ENCODE measurements at places on chromosomes 13 and 19. TPM values are rescaled to one million over a fixed set of nuclear protein-coding genes. Genes with fewer than 3 reads are reported as not detected.

ZNF223 gene
- 9.4 TPM for total RNA-seq

DNA sequence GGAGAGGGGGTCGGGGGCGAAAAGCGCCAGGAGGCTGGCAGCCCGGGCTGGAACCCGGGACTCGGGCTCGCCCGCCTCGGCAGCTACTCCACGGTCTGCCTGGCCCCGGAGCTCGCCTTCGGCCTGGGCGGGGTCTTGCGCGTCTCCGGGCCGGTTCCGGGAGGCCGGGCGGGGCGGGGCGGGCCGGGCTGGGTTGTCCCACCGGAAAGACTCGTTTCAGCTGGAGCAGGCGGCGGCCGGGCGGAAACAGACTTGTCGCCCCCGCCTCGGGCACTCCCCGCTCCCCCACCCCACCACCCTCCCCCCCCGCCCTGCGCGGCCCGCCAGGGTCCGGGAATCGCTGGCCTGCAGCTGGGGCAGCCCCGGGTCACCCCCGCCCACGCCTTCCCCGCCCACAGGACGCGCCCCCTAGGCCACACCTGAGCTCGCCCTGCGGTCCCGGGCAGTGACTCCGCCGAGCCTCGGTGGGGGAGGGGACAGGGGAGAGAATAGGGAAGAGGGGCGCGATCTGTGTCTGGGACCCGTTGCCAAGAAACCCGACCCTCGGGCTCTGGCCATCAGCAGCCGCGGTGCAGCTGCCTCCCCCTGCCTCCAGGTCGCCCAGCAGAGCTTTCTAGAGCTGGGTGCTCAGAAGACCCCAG is 109.4 kb downstream of the KCTD15 start:
- DNase-seq: no peak

GRCh38 chr13:25024175-25024574 is 71.8 kb upstream of the PABPC3 start:
- no peak for DNase-seq

- no peak for DNase-seq
Measured at GRCh38 chr19:48982280-48982679, 10.8 kb downstream of the GYS1 start.

DNA sequence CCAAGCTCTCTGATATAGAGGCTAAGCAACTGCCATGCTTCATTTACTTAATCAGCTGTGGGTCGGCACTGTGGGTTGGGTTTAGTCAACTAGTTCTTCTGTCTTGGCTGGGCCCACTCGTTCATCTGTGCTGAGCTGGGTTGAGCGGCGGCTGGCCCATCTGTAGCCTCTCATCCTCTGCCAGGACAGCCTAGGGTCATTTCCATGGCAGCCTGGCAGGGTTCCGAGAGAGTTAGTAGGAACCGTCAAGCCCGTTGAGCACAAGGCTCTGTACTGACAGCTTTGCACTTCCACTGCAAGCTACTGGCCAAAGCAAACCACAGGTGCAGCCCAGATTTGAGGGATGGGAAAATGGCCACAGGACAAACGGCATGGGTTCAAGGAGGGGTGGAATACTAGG is 6.6 kb upstream of the ZNF835 start:
- DNase-seq: no peak

GRCh38 chr19:14385492-14385891 is 4.2 kb downstream of the ADGRE5 start:
- no peak for DNase-seq

GRCh38 chr19:29872224-29872731 is 60.5 kb downstream of the CCNE1 start:
- no peak for DNase-seq

GRCh38 chr19:1467215-1467489 is 11.9 kb downstream of the C19orf25 start:
- DNase-seq: no peak

DNA sequence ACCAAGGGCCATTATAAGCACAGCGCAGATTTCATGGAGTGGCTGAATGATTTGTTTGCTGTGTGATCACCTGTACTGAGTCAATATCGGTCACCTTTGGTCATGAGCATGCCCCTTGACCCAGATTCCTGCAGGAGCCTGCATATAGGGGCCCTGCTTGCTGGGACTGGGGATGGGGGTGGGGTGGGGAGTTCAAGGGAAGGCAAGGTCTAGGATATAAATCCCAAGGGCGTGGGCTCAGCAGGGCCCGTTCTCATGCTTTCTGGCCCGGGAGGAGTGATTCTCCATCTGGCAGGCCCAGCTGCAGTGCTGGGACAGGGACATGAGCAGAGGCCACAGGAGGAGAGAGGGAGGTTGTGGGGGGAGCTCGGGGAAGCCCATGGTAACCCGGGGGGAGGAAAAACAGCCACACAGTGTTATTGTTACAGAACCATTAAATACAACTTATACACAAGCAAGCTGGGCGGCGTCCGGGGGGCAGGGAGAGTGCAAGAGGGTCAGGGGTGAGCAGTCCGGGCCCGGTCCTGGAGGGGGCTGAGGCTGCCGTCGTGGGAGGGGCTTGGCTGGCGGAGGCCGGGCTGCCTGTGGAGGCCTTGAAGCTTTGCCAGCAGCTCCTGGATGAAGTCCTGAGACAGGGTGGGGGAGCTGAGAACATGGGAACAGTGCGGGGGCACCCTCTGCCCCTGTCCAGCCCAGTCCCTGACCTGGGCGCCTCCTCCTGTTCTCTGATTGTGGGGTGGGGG is 5.2 kb downstream of the PPP1R14A start:
- DNase-seq: no peak

DNA sequence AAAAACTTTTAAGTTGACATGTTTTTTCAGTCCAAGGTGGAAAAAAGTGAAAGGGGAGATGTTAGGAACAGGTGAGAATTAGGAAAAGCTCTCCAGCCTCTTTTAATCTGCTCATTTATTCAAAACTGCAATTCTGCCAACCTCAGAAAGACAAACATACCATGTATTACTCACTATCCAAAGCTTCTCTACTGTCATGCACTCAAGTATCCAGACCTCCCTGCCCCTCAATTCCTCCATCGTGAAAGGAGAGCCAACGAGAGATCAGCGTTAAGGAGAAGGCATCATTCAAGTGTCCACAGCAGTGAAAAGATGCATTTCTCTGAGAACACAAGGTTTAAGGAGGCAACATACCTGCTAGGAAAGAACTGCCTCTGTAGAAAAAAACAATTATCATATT is 24.5 kb downstream of the DIAPH3 start:
- no peak for DNase-seq

GRCh38 chr13:32234914-32235313 is 80.2 kb downstream of the ZAR1L start:
- no peak for DNase-seq

GRCh38 chr13:67048821-67049150 is 181.3 kb downstream of the PCDH9 start:
- peak; percentile 84 for DNase-seq

GRCh38 chr13:91557328-91558090 is 159.1 kb downstream of the GPC5 start:
- DNase-seq: no peak

DNA sequence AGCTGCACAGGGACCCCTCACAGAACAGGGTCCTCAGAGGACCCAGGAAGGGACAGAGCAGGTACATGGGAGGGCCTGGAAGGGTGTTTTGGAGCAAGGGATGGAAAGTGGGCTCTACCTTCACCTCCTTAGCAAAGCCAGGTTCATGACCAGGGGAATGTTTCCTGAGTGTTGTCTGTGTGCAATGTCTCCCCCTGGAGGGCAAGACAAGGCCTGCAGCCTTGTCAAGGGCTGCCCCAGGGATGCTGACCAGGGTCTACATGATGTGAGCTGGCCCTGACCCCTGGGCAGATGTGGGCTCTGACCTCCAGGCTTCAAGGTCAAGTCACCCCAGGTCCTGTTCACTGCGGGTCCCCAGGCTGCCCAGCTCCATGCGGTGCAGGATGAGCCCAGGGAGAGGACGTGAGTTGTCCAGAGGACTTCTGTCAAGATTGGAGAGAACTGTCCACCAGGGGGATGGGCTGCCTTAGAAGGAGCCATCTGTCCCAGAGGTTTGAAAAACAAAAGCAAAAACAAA is 1.0 kb upstream of the CEACAM1 start:
- peak; percentile 42 for DNase-seq

DNA sequence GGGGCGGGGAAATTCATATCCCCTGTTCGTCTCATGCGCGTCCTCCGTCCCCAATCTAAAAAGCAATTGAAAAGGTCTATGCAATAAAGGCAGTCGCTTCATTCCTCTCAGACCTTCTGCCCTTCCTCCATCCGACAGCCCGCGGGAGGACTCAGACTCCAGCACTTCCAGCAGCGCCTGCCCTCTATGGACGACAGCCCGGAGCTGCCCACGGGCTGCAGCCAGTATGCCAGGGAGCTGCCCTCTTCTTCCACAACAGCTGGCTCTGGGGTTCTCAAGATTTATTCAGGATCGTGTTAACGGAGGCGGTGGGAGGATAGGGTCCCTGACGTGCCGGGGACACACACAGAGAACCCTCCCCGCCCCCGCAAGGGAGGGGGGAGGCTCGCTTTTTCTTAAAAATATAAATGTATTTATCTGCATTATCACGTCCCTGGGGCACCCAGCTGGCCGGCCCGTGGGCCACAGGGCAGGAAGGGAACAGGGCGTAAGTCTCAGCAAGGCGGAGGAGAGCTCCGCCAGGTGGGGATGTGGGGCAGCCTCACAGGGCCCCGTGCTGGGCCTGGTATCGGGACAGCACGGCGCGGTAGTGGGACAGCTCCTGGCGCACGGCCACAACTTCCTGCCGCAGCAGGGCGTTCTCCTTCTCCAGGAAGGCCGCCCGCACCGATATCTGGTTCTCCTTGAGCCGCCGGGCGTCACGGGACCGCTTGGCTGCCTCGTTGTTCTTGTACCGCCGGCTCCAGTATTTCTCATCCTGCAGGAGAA is 6.7 kb downstream of the DBP start:
- no peak for DNase-seq

CALR3 gene
- total RNA-seq: not detected

DNA sequence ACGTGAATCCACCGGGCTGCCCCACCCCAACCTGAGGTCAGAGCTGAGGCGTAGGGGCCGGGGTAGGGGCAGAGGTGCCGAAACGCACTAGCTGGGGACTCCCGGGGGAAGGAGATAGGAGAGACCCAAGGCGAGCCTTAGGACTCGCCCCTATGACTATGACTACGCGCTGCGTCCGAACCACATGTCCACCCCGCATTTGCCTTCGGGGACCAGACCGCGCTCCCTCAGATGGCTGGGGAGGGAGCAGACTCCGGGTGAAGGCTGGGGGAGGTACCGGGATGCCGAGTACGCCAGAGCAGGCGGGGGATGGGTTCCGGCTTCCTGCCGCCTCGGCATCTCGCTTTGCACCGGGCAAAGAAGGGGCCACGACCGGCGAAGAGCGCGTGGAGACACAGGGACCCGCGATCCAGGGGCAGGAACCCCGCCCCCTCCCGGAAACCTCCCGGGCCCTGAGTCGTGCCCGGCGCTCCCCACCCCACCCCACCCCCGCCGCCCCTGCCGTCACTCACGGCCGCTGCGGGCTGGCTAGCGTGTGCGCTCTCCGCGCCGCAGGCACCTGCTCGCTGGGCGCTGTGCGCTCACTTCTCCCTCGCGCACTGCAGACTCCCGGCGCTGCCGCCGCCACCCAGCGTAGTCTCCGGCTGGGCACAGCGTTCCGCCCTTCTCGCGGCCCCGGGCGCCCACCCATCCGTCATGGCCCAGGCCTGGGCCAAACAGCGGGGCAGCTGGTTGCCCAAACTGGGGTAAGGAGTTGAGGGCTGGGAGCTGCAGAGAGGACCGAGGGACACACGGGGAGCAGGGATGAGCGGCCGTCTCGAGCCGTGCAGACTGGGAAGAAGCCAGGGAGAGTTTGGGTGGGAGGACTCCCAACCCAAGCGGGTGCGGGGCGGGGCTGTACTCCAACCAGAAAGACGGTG is 622 bp upstream of the VSTM2B start:
- DNase-seq: no peak
